ENCODE measurements at places on chromosomes 7 and 10.

DNA sequence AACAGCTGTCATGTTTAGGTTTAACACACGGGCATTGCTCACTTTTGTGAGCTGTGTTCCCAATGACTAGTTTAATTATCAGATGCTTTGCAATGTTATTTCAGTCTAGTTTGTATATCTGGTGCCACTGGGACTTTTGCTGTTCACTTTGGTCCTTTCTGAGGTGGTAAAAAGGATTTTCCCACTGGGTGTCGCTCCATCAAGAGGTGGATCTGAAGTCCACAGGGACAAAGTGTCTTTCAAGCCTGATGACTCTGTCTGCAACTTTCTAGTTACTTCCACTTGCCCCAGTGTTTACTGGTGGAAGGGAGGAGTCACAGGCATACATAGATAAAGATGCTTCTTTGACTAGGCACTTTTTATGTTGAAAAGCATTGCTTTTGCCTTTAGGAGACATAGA, 242.2 kb downstream of the HGF start:
- DNase-seq, result peak; percentile 32

DNA sequence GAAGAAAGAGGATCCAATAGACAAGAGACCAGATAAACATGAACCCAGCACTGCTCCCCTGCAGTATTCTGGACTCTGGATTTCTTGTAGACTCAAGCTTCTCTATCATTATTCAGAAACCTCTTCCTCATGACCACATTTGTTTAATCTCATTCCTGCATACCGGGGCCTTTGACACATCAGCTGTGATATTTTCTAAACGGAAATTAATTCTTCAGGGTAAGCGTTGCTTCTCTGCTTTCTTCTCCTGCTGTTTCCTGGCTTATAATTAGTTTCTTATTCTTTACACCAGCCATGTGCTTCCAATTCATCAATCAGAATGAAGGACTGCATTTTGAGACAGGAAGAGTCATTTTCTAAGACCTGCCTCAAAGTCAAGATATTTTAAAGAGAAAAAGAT, 54.2 kb upstream of the TARP start:
- DNase-seq, result no peak

DNA sequence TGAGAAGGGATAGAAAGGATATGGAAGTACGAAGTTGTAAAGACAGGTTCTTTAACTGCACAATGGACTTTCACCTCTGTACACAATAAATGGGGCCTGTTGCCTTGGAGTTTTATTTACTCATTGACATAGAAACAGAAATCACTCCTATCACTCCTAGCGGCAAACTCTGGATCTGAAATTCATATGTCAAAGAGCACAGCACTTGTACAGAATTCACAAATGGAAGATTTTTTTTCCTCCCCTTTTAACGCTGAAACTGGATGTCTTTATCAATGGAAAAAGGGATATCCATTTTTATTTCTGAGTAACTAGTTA, 18.2 kb downstream of the NT5C3A start:
- no peak for DNase-seq

GRCh38 chr7:41190581-41190980, 512.3 kb downstream of the INHBA start:
- no peak for DNase-seq

DNA sequence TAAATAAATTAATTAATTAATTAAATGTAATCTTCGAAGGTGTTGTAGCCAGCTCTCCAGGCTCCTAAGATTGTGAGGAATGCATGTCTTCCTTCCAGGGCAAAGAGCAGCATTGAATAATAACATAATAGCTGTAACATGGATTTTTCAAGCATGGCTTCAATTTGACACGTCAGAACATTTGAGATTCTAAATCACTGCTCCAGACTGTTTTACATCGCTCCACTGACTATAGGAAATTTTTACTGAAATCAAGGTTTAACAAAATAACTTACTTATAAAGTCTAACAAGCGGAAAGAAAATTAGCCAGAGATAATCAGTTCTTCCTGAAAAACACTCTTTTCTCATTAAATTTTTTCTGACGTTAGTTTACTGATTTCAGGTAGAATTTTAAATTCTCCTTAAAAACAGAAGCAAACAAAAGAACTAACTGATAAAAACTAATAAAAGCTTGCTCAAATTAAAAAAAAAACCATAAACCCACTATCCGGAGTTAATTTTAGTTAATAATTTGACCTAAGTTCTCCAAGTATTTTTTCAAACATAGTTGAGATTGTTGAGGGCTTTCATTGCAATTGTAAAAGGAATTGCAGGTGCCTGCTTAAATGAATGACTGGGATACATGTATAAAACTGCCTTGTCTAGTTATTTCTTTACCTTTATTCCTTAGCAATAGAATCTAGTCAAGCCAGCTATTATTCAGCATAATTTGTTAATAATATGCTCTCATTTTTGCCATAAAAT, 51.2 kb upstream of the SGCE start:
- DNase-seq, result no peak

DNA sequence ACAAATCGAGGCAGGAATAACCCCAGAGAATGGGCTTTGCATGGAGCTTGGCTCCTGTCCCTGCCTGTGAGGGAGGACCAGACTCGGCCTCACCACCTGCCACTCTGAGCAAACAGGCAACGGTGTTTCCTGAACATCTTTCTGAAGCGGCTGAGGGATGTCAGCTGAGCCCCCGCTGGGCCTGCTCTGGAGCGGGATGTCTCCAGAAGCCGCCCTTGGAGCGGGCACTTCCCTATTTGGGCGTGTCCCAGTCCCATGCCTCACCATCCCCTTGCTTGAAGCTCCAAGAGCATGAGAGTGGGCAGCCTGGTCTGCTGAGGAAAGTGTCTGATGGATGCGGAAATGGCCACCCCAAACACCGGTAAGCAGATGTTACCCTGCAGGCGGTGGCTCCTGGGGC, 10.2 kb downstream of the ALKBH4 start:
- DNase-seq, result no peak

GRCh38 chr10:77027141-77027540, 610.5 kb downstream of the KCNMA1 start:
- DNase-seq, result no peak

DNA sequence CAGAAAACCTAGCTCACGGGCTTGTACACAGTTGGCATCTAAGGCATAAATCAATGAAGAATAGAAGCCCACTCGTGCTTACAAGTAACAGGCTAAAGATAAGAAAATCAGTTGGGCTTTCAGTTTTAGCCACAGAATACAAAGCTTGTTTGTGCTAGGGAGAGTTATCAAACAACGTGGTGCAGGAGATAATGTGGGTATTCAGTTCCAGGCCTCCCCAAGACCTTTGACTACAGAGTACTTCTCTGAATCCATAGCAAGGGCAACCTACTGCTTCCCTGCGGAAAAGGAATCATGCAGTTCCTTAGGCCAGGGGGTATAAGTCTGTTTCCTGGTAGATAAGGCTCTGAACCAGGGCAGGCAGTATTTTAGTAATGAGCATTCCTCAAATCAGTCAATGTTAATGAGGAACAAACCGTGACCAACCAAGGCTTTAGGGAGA, 219.5 kb upstream of the CSTF2T start:
- DNase-seq, result no peak

DNA sequence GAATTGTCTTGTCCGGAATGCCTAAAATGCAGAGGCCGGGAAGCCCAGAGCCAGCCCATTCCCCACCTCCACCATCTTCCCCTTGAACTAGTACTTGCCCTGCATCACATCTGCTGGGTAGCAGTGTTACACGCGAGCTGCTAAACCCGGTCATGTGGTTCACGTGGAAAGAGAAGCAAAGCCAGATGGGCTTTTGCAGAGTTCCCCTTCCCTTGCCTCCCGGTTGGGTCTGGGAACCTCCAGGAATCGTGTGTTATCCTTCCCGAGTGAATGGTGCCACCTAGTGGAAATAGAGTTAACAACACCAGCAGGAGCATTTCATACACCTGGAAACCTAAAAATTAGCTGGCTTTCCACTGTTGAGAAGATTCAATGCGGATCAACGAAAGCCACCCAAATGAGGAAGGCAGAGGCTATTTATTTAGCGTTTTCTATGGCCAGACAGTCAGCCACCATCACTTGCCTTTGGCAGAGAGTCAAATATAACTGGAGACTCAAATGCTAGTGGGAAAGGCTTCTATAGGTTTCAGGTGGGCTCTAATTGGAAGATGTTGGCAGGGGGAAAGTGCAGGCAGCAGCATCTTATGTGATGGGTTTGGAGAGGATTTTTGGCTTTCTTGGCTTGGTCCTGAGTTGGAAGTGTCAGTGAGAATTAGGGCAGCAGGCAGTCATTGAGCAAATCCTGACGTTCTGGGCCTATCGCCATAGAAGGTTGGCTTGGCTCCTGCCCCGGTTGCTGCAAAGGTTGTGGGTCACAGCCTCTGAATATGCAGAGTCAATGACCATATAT, 12.9 kb upstream of the DENND2A start:
- DNase-seq, result peak; percentile 52

DNA sequence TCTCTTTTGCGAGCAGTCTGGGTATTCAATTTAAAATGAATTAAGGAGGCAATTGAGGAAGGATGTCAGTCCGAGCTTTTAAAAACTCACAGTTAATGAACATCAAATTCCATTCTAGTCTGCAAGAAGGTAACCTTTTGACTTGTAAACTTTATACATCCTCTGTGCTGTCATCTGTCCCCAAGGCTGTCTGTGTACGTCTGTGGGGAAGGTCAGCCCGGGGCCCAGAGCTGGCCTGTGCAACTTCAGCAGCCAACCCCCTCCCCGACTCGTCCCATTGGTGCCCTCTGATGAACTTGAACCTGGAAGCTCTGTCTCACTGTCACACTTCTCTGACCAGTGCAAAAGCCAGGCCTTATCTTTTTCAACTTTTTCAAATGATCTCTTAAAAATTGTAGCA, 80.3 kb downstream of the CCDC3 start:
- no peak for DNase-seq

DNA sequence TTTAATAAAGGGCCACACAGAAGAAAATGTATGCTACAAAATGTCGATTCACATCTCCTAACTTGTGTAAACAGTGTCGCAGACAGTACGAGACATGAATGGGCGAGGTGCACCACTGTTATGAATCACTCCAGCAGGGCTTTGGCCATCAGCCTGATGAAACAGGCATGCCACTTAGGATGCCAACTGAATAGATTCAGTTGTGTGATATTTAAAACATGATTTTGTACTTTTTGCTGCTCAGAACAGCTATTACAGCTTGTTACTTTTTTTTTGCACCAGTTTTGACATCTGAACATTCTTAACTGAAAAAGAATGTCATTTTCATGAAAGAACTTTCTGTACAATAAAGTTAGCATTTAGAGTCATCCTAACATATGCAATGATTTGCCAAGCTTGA, 138.1 kb downstream of the VTI1A start:
- DNase-seq, result no peak

GRCh38 chr7:92150450-92151017, 16.3 kb upstream of the CYP51A1 start:
- no peak for DNase-seq

DNA sequence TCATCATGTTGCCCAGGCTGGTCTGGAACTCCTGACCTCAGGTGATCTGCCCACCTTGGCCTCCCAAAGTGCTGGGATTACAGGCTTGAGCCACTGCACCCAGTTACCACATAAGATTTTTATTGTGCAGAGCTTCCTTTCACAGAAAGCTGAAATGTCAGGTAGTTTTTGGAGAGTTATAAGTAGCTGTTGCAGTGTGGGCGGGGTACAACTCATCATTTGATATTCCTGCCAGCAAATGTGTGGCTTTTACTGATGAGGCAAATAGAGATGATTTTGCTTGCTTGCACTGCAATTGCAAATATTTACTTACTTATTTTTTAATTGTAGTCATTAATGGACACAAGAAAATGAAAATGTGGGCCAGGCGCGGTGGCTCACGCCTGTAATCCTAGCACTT, 32.4 kb downstream of the NKX2-3 start:
- no peak for DNase-seq

DNA sequence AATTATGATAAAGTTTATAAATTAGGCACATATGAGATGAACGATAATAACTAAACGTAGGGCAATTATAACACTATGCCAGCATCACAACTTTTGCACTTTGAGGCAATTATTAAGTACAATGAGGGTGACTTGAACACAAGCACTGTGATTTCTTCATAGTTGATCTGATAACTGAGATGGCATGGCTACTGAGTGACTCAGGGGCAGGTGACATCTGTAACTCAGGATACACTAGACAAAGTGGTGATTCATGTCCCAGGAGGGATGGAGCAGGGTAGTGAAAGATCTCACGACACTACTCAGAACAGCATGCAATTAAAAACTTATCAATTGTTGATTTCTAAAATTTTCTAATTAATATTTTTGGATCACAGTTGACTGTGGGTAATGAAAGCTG, 98.3 kb upstream of the ARHGAP21 start:
- no peak for DNase-seq

DNA sequence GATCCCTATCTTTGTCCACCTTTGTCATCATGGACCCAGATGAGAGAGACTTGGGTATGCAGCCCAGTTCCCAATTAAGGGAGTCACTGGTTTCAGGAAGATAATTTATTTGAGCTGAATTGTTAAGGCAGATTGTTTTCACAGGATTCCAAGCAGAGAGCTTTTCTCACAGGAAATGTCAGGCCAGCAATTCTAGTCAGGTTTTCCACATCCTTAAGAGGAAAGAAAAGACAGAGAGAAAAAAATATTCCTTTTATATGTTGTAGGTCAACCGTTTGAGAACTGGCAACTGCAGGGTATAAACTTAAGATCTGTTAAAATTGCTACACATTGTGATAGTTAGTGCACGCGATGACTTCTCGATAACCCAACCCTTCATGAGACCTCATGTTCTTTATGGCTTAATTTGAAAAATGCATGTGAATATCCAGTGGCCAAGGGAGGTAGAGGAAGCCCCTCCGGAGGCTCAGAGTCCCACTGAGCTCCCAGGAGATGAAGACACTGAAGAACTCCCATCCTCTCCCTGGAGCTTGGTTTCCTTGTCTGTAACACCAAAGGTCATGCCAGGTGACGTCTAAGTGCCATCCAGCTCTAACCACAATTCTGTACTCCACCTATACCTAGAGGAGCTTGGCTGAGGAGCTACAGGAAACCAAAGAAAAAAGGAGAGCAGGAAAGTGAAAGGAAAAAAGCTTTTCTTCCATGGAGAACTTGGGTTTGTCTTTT, 45.6 kb downstream of the MINDY4 start:
- no peak for DNase-seq

DNA sequence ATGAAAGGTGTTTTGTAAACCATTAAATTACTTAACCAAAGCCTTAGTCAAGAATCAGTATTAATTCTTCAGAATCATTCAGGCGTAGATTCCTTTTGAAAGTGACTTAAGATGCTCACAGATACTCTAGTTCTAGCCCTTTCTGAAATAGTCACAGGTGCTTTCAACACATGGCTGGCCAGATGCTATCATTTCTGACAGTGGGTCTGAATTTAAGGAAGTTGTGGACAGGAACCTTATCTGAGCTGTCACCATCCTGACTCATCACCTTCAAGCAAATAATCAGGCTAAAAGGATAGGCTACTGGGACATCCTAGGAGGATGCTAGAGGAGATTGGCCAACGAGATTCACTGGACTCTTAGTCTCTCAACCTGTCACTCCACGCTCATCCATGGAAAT, 501.5 kb downstream of the LRMDA start:
- no peak for DNase-seq

- no peak for DNase-seq
Observed at GRCh38 chr10:24404567-24404966, 195.6 kb downstream of the KIAA1217 start.

All from GM12865 (cell line).